ENCODE measurements at places on chromosomes 13 and 19.

- no peak for DNase-seq
Observed at GRCh38 chr19:4730740-4731171, 7.1 kb upstream of the DPP9 start.

DNA sequence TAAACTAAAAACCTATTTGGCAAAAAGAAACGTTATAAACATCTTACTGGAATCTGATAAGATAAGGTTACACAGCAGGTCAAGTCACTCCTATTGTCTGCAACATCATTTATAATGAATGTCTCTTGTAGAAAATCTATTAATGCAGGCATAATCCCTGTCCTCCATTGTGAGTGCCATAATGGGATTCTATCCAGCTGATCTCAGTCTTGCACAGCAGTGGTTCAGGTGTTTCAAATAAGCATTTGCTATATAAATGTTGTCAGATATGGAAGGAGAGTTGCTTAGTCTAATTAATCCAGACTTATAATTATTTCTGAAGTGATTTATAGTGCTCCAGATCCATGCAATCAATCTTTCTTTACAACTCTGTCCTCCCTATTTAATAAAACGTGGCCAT, 186.5 kb upstream of the ATXN8OS start:
- DNase-seq = peak; percentile 30

DNA sequence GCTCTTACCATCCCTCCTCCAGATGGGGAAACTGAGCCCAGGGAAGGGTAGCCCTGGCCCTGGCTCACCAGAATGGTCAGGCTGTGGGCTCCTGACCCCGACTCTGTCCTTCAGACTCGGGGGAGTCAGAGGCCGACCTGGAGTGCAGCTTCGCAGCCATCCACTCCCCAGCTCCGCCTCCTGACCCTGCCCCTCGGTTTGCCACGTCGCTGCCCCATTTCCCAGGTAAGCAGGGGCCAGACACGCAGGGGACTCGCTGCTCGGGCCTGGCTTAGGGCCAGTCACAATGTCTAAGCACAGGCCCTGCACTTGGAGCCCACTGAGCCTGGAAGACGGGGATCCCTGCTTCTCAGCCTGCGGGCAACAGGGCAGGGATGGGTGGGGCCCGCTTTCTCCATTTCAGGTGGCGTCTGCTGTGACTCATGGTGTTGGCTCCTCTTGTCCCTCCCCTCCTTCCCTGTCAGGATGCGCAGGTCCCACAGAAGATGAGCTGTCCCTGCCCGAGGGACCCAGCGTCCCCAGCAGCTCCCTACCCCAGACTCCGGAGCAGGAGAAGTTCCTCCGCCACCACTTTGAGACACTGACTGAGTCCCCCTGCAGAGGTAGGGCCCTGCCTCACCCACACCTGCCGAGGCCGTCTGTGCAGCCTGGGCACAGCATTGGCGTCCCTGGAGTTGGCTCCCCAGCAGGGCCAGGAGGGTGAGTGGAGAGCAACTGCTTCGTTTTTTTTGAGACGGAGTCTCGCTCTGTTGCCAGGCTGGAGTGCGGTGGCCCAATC, 9.2 kb upstream of the OVOL3 start:
- no peak for DNase-seq

DNA sequence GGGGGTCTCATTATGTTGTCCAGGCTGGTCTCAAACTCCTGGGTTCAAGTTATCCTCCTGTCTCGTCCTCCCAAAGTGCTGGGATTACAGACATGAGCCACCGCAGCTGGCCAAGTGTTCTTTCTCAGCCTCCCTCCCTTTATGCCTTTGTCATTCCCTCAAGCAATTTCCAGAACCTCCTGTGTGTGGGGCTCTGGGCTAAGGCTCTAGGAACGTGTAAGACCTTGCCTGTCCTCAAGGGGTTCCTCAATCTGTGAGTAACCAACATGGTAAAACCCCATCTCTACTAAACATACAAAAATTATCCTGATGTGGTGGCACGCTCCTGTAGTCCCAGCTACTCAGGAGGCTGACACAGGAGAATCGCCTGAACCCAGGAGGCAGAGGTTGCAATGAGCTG, 15.5 kb upstream of the SPACA4 start:
- no peak for DNase-seq

GRCh38 chr19:13819238-13819637, 24.0 kb downstream of the ZSWIM4 start:
- DNase-seq = no peak

DNA sequence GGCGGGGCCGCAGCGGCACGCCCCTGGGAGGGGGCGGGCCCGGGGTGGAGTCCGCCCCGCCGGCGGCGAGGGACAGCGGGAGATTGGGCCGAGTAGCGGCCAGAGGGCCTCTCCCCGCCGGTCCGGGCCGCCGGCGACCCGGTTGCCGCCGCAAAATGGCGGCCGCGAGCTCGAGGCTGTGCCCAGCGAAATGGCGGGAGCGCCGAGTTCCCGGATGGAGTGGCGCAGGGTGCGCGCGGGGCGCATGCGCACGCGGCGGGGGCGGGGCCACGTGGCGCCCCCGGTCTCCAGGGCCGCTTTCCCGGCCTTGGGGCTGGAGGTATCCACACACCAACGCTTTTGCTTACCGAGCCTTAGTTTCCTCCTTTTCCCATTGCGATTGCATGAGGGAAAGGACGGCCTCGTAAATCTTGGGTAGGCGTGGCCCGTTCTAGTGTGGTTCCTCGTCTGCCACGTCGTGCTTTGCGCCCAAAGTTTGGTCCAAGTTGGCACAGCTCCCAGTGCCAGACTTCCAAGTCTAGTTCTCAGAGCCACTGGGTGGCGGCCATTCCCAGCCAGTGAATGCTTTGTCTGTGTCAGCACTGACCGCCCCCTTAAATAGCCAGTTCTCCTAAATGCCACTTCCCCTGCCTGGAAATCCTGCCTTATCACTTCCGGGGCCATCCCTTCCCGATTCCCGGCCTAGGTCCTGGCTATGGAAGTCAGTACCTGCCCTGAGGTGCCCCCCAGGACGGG, 513 bp downstream of the CIRBP start:
- peak; percentile 88 for DNase-seq

DNA sequence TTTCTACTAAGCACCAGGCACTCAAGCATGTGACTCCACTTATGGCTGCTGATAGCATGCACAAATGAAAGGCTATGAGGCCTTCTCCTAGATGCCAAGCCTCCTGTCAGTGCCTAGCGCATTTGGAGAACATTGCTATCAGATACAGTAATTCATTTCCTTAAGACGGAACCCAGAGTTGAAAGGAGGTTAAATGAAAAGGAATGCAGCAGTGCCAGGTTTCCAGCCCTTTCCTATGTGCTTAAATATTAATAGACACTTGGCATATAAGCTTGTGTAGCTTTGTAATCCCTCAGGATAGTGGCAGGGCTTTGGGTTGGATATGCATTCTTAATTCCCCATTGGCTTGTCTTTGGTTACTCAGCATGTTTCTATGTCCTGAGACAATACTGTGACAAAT, 140.1 kb upstream of the FRY start:
- DNase-seq = no peak

GRCh38 chr19:48644839-48645619, 958 bp downstream of the CA11 start:
- peak; percentile 75 for DNase-seq

DNA sequence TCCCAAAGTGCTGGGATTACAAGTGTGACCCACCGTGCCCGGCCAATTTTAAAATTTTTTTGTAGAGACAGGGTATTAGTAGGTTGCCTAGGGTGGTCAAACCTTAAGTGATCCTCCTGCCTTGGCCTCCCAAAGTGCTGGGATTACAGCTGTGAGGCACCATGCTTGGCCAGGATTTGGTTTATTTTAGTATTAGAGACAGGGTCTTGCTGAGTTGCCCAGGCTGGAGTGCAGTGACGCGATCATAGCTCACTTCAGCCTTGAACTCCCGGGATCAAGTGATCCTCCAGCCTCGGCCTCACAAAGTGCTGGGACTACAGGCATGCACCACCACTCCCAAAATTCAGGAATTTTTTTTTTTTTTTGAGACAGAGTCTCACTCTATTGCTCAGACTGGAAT, 5.4 kb upstream of the ZNF414 start:
- no peak for DNase-seq

- DNase-seq = no peak
Observed at GRCh38 chr13:24365191-24365590, 55.8 kb downstream of the C1QTNF9 start.

DNA sequence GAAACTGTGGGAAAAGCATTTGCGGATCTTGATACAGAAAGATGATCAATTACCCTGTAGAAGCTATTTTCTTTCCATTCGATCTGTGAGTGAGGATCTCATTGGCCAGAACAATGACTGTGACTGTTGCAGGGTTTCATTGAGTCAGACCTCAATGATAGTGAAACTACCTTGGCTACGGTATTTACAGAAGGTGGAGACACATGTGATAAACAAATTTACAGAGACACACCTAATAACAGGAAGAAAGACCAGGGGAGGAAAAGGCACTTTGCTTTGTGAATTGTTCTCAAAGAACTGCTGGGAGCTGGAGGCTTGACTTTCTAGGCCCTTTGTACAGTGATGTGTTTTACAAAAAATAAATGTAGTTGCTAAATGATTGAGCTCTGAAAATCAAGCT, 19.9 kb upstream of the ARGLU1 start:
- DNase-seq = peak; percentile 23

- DNase-seq = no peak
Observed at GRCh38 chr19:5058521-5059212, 89.8 kb downstream of the KDM4B start.

DNA sequence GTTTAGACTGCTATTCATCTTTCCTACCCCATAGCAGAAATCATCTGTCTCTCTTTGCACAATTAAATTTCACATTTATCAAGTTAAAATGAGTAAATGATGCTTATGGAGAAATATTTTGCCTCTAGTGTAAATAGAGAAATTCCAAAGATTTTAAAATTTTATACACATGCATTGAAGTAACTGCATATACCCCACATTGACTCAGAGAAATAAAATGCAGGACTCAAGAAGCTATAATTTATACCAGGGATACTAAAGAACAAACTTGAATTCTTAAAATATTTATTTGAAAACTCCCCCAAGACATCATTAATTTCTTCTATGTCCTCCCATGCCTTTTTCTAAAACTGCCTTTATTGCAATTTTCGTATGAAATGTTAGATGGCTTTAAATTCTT, 165.8 kb downstream of the DIAPH3 start:
- DNase-seq = no peak

DNA sequence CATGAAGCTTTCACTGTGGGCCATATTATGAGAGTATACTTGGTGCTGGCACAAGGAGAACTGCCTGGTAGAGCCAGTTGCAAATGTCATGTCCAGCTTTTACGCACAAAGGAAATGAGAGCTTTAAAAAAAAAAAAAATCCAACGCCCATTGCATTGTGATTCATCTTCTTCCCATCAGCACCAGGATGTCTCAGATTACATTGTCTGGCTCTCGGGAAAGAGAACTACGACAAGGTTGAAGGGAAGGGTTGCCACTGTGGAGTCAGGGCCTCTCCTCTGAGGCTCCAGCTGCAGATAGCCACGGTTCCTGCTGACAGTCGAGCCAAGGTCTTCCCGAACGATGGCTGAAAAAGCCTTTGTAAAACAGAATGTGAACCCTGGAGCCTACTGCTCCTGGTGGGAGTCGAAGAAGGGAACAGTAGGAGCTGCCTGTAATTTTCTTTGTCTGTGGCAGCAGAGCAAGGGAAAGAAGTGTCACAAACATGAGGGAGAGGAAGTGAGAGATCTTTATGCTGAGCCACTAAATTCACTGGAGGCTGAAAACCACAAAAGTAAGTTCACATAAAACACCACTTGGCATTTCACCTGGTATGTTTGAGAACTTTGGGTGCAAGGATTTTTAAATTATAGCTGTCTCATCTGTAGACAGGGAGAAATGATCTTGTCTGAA, 704.7 kb downstream of the DIAPH3 start:
- no peak for DNase-seq

DNA sequence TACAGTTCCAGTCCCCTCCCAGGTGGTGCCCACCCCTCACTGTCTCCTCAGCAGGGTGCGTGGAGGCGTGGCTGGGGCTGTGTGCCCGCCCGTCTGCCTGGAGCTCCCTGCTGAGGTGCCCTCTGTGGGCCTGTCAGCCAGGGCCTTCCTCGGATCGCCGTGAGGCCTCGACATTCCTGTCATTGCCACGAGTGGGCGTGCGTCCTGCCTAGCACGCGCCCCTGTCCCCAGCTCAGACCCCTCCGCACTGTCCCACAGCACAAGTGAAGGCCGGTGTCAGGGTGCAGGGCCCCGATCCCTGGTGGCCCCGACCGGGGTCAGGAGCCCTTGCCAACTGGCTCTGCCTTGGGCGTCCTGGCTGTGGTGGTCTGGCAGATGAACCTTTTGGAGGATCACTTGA, 32.2 kb downstream of the DOT1L start:
- DNase-seq = no peak

GRCh38 chr19:58181902-58182576, 822 bp upstream of the ZNF274 start:
- DNase-seq = peak; percentile 38

DNA sequence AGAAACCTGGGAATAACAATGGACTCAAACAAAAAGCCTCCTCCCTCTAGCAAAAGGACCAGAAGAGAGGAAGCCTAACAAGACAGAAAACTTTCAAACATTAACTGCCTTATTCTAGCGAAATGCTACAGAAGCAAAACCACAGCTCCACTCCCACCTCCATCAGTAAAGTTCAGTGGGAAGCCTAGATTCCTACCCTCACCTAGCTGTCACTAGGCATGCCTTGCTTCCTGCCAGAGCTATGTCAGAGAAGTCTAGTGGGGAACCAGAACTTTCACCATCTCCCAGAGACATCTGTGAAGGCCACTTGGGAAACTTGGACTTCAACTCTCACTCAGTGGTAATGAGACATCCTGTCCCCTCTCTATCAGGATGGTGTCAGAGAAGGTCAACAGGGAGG, 37.1 kb downstream of the DPY19L3 start:
- DNase-seq = no peak

DNA sequence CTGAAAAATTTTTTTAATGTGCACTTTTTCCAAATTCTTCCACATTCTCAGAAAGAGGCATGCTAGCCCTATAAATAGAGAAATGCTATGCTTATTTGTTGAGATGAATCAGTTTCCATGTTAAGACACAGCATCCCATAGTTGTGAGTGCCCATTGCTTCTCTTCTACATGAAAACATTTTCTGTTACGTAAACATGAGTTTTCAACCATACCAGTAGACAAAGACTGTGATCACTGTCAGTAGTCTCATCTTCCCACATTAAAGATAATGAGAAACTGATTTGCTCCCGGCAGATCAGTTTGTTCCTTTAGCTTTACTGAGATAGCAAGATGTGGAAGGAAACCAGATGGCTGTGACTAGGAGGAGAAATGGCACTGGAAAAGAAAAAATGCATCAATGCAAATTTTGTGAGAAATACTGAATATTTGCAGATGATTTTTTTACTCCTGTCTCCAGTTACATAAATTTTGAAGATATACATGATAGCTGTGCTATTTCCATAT, 45.8 kb upstream of the UFM1 start:
- DNase-seq = no peak

DNA sequence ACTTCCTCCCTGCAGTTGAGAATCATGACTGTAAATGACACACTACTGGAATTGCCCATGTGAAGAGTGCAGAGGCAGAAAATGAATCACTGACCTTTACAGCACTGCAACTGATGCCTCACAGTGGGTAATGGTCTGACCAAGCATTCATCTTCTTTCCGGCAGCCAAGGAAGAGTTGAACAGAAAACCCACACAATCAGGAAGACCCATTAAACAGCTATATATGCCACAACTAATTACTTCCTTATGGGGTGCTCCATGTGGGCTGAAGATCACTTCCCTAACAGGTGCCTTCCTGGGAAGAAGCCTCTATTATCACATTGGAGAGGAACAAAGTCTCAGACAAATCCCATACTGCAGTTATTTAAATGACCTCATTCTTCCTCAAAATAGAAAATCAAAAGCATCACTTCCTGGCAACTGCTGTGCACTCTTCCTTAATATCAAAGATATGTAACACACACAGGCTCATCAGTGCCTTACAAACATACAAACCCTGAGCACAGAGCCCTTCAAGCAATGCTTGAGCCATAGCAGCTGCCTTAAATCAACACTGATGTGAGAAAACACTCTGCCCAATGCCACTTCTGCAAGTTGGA, 45.8 kb downstream of the RUBCNL start:
- no peak for DNase-seq

Data from NCI-H2081 (cell line).